ENCODE measurements at places on chromosomes 12 and 14.

DNA sequence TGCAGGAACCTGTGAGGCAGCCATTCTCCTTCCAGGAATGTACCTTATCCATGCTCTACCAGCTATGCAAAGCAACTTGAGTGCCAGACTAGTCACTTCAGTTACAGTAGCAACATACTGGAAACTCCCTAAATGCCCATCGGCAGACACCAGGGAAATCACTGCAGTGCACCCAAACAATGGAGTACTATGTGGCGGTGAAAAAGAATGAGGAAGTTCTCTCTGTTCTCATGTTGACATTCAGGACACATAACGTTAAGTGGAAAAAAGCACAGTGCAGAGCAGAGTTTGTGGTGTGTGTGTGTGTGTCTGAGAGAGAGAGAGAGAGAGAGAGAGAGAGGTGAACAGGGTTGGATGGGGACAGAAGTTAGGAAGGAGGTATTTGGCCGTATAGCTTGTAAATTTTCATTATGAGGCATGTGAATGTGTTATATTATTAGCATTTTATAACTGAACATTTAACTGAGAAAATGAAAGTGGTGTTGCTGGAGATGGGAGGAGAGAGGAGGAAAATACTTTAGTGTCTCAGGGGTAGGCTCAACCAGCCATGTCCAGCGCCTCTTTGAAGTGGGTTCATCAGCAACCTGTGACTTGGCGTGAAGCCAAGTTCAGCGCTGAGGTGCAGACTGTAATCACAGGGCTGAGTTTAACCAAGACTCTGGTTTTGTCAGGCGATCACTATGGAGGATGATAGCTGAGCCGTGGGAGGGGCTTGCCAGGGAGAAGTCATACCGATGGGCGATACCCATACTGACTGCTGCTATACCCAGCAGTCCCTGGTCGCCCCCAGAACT is 17.3 kb downstream of the TNFAIP2 start:
- no peak for DNase-seq

DNA sequence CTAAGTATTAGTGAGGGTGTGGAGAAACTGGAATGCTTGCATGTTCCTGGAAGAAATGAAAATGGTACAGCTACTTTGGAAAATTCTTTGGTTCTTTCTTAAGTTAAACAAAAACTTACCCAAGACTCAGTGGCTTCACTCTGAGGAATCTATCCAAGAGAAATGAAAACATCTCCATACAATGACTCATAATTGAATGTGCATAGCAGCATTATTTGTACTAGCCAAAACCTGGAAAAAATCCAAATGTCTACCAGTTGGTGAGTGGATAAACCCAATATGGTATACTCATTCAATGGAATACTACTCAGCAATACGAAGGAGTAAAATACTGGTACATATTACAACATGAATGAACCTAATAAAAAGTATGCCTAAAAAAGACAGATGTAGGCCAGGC is 18.0 kb upstream of the CRACR2A start:
- DNase-seq: no peak

GRCh38 chr12:21642707-21643389 is 14.8 kb downstream of the LDHB start:
- DNase-seq: no peak

GRCh38 chr14:32578181-32578580 is 249.1 kb downstream of the AKAP6 start:
- DNase-seq: no peak

DNA sequence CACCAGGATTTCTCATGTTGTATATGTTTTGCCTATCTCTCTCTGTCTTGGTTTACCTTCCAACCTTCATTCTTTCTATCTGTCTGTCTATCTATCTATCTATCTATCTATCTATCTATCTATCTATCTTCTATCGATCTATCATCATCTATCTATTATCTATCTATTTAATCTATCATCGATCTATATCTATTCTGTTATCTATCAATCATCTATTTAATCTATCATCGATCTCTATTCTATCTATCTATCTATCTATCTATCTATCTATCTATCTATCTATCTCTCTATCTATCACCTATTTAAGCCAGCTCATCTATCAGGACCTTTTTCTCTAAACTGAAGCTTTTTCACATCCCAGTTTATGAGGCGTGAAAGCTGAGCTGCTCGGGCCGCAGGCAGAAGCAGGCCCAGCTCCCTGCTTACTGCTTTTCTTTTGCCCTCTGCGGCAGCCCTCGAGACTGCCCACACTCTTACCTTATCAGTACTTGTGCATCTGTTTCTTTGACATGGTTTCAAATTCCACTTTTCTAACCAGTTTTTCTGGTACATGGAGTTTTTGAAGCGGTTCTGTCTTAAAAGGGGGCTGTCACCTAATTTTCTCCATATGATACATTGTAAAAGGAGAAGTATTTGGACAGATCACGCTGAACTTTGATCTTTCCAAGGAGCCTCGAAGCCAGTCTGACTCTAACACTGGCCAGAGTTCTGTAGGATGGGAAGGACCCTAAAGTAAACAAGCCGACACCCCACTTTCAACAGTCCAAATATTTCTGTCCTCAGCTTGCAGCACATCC is 44.4 kb upstream of the GSG1 start:
- DNase-seq: no peak

- DNase-seq: no peak
Measured at GRCh38 chr14:65330416-65330815, 82.1 kb upstream of the FUT8 start.

- DNase-seq: no peak
Measured at GRCh38 chr12:51868821-51869495, 18.9 kb upstream of the ANKRD33 start.

DNA sequence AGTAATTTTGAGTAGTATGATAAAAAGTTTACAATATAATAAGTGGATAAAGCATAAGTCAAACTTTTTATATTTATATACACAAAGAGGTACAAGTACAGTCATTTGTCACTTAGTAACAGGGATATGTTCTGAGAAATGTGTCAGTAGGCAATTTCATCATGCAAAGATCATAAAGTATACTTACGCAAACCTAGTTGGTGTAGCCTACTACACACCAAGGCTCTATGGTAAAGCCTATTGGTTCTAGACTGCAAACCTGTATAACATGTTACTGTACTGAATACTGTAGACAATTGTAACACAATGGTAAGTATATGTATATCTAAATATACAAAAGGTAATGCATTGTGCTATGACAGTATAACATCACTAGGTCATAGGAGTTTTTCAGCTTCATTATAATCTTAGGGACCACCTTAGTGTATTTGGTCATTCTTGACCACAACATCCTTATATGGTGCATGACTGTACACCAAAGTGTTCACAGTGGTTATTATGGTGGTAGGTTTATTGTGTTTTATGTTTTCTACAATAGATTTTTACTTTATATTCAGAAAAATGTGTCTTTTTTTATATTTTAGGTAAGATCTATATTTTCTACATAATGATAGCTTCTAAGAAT is 14.9 kb upstream of the SCFD1 start:
- DNase-seq: no peak

All from amniotic stem cell (primary cell).